NCI-H446 treated with DMSO at 0.1 percent for 48 hours (cell line): ENCODE measurements at places on chromosomes 5 and 9.

- DNase-seq, result no peak
These were observed 71.1 kb downstream of the PRKACG start for GRCh38 chr9:68942790-68943189.

DNA sequence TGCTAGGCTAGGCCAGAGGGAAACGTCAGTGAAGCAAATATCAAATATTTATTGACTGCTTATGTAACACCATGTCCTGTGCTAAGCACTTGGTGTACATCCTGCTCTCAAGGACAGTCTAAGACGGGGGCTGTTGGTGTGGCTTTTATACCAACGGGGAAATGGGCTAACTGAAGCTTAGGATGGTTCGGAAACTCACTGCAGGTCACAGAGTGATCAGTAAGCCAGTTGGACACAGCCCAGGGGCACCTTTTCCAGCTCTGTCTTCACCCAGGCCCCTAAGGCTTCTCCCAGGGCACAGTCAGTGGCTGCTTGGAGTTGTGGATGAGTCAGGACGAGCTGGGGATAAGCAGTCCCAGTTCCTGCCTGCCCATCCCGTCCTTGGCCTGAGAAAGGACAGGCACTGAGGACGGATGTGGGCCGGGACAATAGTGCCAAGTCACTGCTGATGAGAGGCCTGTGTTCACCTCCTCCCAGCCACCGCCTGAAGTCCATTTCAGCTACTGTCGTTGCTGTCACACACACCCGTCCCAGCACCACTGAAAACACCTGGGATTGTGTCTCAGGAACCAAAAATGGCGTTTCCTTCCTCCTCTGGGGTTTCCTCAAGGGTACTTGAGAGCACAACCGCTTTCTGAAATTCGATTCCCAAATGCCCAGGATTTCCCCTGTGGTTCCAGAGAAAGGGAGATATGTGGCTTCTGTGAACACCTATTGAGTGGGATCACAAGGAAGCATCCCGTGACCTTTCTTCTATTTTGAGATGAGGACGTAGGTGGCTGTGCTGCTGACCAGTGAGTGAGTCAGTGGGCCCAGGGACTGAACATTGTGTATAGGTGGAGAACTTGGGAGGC lies 17.5 kb upstream of the SPRY4 start:
- no peak for DNase-seq

DNA sequence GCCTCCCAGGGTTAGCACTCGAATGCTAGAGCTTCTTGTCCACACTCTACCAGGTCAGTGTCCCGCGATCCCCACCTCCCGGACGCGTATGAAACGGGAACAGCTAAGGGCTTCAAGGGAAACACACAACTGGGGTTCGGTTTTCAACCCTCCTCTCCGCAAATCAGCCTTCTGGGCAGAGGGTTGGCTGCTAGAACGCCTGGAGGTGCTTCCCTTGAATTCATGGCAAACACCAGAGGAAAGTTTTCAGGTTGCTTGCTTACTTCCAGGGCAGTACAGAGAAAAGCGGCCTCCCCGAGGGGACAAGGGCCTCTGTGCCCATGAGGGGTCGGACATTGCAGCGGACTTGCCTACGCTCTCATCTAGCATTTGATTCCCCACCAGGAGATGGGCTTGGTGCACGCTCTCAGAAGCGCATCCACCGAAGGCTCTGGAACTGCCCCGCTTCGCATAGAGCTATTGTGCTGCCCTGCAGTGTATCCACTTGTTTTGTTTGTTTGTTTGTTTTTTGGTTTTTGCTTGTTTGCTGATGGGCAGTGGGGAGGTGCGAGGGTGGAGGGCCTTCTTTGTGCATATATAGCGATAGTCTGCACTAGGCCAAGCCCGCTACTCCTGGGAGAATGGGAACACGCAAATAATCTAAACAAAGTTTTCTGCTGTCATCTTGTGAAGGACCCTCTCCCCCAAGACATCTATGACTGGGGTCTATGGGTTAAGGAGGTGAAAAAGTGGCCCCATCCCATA lies 1.3 kb upstream of the DMRT3 start:
- DNase-seq, result no peak

- DNase-seq, result no peak
These were observed 269.4 kb upstream of the KLF9 start for GRCh38 chr9:70683841-70684240.

DNA sequence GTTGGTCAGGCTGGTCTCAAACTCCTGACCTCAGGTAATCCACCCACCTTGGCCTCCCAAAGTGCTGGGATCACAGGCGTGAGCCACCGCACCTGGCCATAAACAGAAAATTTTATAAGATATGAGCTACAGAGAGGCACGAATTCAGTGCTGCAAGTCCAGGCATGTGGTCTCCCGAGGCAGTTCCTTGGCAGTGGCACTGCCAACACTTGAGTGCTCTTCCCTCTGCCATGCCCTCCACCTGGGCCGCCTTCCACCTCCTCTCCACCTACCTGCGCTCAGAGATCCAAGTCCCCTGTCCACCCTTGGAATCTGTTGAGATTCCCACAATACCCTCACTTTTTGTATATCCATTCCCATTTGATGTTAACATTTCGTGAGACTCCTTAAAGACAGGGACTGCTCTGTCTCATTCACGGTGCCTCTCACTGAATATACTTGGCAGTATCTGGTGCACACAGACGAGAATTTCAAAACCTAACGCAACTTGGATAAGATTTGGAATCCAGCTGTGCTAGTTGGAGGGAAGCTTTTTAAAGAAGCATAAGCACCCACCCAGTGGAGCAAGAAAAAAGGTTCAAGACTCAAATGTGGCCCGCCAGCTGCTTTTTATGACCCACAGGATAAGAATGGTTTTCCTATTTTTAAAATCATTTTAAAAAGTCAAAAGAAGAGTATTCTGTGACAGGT lies 68.3 kb downstream of the DCP2 start:
- DNase-seq, result no peak

- no peak for DNase-seq
These were observed 42.3 kb upstream of the MUSK start for GRCh38 chr9:110626101-110626829.

- no peak for DNase-seq
These were observed 2.0 kb downstream of the RORB start for GRCh38 chr9:74499111-74499601.

DNA sequence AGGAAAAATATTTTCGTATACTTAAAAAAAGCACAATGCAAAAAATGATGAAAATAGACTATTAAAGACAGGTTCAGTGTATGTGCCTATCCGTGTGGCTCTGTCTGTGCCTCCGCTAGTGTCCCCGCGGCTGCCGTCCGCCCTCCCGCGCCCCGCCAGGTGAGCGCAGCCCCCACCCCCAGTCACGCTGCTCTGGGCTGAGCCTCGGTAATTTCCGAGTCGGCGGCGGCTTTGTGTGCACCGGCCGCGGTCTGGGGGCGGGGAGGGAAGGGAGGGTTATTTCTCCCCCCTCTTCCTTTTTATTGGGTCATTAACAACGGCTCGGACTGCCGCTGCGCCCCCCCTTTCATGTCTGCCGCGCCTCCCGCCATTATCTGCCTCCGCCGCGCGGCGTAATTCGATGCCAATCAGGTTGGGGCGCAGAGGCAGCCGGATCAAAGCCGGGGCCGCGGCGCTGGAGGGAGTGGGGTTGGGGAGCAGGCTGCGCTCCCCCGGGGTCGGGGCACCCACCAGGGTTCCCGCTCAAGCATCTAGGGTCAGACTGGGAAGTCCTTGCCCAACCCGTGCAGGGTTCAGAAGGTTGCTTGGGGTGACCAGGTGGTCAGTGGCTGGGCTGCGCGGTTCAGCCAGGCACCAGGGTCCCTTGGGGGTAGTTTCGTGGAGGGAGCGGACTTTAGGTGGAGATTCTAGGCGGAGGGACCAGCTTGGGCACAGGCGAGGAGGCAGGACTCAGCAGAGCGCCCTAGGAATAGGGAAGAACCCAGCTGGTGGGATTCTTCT lies 39.5 kb upstream of the PSD2 start:
- no peak for DNase-seq

GRCh38 chr5:76836181-76836580 lies 13.6 kb upstream of the S100Z start:
- DNase-seq, result no peak

GRCh38 chr9:114428466-114428865 lies 40.7 kb upstream of the AKNA start:
- DNase-seq, result no peak

GRCh38 chr9:83142389-83142788 lies 79.4 kb upstream of the RASEF start:
- DNase-seq, result no peak

DNA sequence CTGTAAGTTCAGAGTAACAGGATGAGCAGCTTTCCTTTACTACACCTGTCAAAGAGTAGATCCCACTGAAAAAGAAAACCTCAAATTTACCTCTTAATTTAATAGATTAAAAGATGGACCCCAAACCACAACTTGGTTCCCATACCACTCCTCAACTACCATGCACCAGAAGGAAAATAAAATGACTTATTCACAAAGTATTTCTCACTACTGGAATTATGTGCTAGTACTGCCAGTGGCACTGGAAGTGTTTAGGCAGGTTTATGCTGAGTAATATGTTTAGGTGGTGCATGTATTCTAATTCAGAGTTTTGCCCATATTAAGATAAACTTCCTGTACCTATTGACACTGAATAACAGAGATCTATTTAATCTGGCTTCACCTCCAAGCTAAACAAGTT lies 6.6 kb downstream of the PLK2 start:
- DNase-seq, result no peak

- DNase-seq, result no peak
These were observed 425.3 kb downstream of the TLR4 start for GRCh38 chr9:118129541-118129940.

GRCh38 chr5:169412831-169413230 lies 111.9 kb upstream of the SLIT3 start:
- DNase-seq, result no peak

DNA sequence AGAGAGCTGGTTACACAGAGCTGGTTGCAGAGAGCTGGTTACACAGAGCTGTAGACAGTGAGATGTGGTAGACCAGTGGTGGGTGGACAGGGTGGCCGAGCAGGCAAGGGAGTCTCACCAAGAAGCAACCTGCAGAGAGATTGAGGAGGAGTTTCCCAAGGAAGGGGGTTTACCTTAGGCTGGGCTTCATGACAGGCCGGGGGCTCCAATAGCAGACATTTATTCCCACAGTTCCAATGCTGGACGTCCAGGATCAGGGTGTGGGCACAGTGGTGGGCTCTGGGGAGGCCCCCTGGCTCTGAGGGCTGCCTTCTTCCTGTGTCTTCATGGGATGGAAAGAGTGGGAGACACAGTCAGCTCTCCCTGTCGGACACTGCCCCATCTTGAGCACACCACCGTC lies 386.9 kb upstream of the IRX4 start:
- no peak for DNase-seq

- DNase-seq, result no peak
These were observed 13.2 kb downstream of the MEIKIN start for GRCh38 chr5:131932235-131932634.

DNA sequence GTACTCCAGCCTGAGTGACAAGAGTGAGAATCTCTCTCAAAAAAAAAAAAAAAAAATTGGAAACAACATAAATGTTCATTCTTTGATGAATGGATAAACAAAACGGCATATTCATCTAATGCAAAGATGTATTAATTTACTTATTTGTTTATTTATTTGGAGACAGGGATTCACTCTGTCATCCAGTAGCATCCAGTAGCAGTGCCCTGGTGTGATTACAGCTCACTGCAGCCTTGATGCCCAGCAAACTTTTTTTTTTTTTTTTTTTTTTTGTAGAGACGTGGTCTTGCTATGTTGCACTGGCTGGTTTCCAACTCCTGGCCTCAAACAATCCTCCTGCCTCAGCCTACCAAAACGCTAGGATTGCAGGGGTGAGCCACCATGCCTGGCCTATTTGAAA lies 24.4 kb downstream of the OR2V2 start:
- DNase-seq, result no peak

DNA sequence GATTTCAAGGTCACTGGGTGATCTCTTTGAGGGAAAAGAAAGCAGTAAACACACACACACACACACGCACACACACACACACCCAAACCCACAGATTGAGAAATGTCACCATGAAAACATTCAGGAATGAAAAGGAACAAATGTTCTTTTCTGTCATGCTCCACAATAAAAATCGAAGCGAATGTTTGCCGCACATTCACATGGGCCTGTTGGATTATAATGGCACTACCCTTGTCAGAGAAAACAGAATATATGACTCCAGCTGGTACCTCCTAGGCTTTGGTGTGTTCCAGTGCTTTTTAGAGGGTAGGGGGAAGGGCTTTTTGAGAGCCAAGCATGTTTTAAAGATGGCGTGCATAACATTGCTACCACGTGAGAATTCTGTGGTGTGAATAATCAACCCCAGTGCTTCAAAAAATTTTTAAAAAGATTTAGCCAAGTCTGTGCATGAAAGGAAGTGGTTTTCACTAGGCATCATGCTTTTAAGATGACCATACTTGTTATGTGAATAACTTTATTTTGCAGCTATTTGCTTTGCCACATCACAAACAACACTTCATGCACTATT lies 120.8 kb upstream of the ZNF608 start:
- DNase-seq, result no peak

GRCh38 chr9:107703651-107704050 lies 214.1 kb upstream of the KLF4 start:
- DNase-seq, result no peak

- no peak for DNase-seq
These were observed 25.2 kb upstream of the PTGER4 start for GRCh38 chr5:40654377-40654991.

DNA sequence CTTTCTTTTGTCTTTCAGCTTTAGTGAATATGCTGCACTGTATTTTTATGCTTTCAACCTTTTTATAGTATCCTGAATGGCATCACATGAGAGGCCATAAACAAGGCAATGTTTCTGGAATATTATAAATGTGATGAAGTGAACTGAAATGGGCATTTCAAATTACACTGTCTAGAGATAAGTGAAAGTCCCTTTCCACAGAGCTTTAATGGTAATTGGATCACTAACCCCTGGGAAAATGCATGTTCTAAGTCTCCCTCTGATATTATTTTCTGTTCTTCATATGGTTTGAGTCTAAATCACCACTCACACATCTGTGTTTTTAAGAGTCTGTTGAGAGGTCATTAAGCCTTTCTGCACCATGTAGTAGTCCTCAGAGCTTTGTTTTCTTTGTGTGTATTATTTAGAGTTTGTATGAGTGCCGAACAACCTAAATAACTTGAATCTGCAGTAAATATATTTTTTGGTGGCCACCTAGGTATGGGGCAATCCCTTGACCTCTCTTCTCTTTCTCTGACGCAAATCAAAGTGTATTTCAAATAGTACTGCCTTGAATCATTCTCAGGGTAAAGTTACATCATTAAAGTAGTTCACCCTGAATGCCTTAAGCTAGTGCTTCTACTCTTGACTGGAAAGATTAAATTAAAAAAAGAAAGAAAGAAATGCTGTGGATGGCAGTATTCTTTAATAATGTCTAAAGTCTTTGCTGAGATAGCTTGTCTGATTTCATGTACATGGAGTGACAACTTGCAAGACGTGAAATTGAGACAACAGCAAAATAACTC lies 1931.0 kb upstream of the CDH6 start:
- no peak for DNase-seq
